EH (cell line): ENCODE measurements at places on chromosomes 2 and 18.

GRCh38 chr2:58497168-58497567 is 256.0 kb upstream of the FANCL start:
- DNase-seq, result no peak

- no peak for DNase-seq
Measured at GRCh38 chr2:8638327-8638726, 43.5 kb upstream of the ID2 start.

GRCh38 chr2:10978090-10978670 is 66.4 kb downstream of the KCNF1 start:
- DNase-seq, result no peak

- DNase-seq, result no peak
Measured at GRCh38 chr2:221758076-221758475, 186.0 kb upstream of the EPHA4 start.

GRCh38 chr2:54084600-54084999 is 30.8 kb upstream of the ACYP2 start:
- DNase-seq, result peak; percentile 36
